A549 treated with ZK216348 at 1 μM for 4 hours (cell line): ENCODE measurements at places on chromosomes 1 and 21. TPM values are rescaled to one million over a fixed set of nuclear protein-coding genes. Genes with fewer than 3 reads are reported as not detected.

LGR6 gene
- 0.40 to 1.8 TPM (median 0.62 TPM) in 5 replicates for total RNA-seq

FCGR2B gene
- not detected in 5 replicates for total RNA-seq

HSD3B1 gene
- not detected in 5 replicates for total RNA-seq

EFNA1 gene
- 25.9 to 37.5 TPM (median 31.4 TPM) in 5 replicates for total RNA-seq

RASSF5 gene
- total RNA-seq: 0.87 to 1.6 TPM (median 0.95 TPM) in 5 replicates

CYP4X1 gene
- total RNA-seq: not detected in 5 replicates

BMP8B gene
- total RNA-seq: 3.7 to 5.4 TPM (median 4.5 TPM) in 5 replicates
